DND-41 (cell line): ENCODE measurements at places on chromosomes 1 and 21.

GRCh38 chr1:234613128-234613875 lies 3.3 kb upstream of the IRF2BP2 start:
- DNase-seq, result peak; percentile 26
- peaks cover 10% of the 10 kb centered on the region; the same call in 1 of the 2 replicates for H3K36me3 ChIP-seq
- peak overlapping the region; percentile 98 for H3K27ac ChIP-seq
- H3K4me3 ChIP-seq, result no peak overlapping the region

DNA sequence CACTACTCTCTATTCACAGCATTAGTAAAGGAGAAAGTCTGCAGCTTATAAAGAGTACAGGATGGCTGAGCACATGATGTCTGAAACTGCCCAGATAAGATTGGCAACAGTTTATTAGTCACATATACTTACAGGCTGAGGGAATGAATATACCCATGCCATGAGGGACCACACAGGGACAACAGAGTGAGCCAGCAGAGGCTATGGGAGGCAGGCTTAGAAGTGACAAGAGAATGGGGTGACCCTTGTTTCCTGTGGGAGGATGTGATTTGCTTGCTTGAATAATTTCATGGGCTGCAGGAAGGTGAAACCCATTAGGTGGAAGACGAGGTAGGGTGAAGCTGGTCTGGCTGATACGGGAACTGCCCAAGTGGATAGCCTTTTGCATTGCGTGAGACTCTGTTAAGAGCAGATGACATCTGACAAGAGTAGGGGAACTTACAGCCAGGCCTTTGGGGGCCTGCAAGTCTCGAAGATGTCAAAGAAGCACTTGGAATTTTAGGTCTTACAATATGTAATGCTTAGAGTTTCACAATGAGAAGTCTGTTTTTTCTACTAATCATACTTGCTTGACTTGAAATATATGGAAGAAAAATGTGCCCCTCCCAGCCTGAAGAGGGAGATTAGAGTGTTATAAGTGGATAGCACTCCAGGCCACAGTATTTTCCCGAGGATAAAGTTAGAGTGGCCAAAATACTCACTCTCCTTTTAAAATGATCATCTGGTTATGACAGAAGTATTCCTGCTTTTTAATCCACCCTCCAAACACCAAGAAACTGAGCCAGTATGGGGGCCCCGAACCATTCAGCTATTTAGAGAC lies 34.6 kb upstream of the TNFSF4 start:
- no peaks in the 10 kb centered on the region for H3K36me3 ChIP-seq
- H3K4me1 ChIP-seq, result no peaks in the 10 kb centered on the region
- no peaks in the 10 kb centered on the region for H3K27me3 ChIP-seq
- DNase-seq, result no peak

GRCh38 chr1:9753121-9753531 lies 70.6 kb downstream of the CLSTN1 start:
- H3K27me3 ChIP-seq, result no peaks in the 10 kb centered on the region
- peaks cover 72% of the 10 kb centered on the region for H3K36me3 ChIP-seq
- H3K4me3 ChIP-seq, result no peak overlapping the region
- no peak for DNase-seq
- H3K4me1 ChIP-seq, result no peaks in the 10 kb centered on the region
- no peak overlapping the region for H3K27ac ChIP-seq

DNA sequence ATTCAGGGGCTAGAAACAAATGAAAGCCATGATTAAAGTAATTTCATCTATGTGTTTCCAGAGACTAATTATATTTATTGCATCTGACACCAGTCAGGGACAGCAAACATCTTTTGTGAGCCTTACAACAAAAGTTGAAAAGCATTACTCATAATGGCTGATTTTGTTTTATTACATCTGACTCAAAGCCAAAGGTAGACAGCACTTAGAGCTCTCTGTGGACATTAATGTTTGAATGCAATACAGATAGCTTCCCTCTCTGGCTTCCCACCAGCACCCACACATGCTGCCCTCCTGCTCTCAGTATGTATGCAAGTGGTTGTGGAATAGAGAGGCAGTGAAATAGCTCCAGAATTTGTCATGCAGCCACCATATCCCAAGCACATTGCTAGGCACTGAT lies 198.7 kb downstream of the SETD4 start:
- no peaks in the 10 kb centered on the region for H3K4me1 ChIP-seq
- DNase-seq, result no peak
- no peaks in the 10 kb centered on the region for H3K27me3 ChIP-seq
- H3K4me3 ChIP-seq, result no peak overlapping the region
- H3K36me3 ChIP-seq, result no peaks in the 10 kb centered on the region
- H3K27ac ChIP-seq, result no peak overlapping the region

DNA sequence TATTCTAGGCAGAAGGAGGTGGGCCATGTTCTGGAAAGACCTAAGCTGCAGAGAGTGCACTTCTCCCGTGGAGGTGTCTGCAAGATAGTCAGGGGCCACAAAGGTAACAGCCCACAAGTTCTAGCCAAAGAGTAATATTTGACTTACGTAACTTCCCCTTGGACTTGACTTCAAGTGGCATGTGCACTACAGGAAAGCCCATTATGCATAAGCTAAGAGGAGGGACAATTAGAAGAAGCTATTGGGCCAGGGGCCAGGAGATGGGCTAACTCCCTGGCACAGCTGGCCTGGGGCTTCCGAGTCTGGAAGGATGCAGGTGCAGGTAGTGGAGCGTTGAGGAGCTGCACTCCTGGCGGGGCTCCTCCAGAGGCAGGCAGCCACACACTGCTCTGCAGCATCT lies 58.3 kb downstream of the ERG start:
- no peak overlapping the region for H3K27ac ChIP-seq
- H3K27me3 ChIP-seq, result no peaks in the 10 kb centered on the region

DNA sequence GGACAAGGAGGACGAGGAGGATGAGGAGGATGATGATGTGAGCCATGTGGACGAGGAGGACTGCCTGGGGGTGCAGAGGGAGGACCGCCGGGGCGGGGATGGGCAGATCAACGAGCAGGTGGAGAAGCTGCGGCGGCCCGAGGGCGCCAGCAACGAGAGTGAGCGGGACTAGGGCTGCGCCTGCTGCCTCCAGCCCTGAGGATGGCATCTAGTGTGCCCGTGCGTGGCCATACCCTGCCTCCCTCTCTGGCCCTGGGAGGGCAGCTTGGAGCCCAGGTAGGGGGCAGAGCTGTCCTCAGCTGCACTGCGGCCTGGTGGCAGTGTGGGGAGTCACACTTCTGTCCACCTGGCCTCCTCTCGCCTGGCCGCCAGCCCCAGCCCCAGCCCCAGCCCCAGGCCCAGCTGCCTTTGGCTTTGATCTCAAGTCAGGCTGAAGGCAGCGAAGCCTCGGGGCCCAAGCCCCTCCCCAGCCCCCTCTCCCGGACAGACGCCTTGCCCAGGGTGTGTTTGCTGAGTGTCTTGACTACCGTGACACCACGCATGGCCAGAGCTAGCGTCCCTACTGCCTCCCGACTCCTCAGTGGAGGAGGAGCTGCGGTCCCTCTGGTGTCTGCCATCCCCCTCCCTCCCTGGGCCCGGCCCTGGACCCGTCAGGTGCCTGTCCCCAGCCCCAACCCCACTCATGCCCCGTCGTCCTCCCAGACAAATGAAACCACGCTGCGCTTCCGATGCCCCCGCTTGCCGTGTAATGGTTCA lies 155.2 kb downstream of the PEX14 start:
- no peak for DNase-seq
- H3K27me3 ChIP-seq, result no peaks in the 10 kb centered on the region
- no peaks in the 10 kb centered on the region for H3K4me1 ChIP-seq

GRCh38 chr1:74857676-74858075 lies 124.7 kb downstream of the TYW3 start:
- DNase-seq, result no peak
- no peak overlapping the region for H3K4me3 ChIP-seq
- H3K27me3 ChIP-seq, result no peaks in the 10 kb centered on the region
- no peak overlapping the region for H3K27ac ChIP-seq
- no peaks in the 10 kb centered on the region for H3K4me1 ChIP-seq
- no peaks in the 10 kb centered on the region for H3K36me3 ChIP-seq

GRCh38 chr1:221430152-221430960 lies 311.5 kb downstream of the DUSP10 start:
- no peaks in the 10 kb centered on the region for H3K36me3 ChIP-seq
- no peak overlapping the region for H3K4me3 ChIP-seq
- DNase-seq, result no peak
- no peaks in the 10 kb centered on the region for H3K4me1 ChIP-seq
- no peaks in the 10 kb centered on the region for H3K27me3 ChIP-seq

GRCh38 chr1:234696148-234696576 lies 86.2 kb upstream of the IRF2BP2 start:
- no peaks in the 10 kb centered on the region for H3K4me1 ChIP-seq
- H3K4me3 ChIP-seq, result no peak overlapping the region
- H3K27me3 ChIP-seq, result no peaks in the 10 kb centered on the region
- no peak for DNase-seq
- no peak overlapping the region for H3K27ac ChIP-seq

- no peaks in the 10 kb centered on the region for H3K27me3 ChIP-seq
- no peak overlapping the region for H3K27ac ChIP-seq
- H3K4me1 ChIP-seq, result peaks cover 14% of the 10 kb centered on the region; the same call in 1 of the 2 replicates
These were observed 90.7 kb upstream of the DUSP10 start for GRCh38 chr1:221832617-221833016.

DNA sequence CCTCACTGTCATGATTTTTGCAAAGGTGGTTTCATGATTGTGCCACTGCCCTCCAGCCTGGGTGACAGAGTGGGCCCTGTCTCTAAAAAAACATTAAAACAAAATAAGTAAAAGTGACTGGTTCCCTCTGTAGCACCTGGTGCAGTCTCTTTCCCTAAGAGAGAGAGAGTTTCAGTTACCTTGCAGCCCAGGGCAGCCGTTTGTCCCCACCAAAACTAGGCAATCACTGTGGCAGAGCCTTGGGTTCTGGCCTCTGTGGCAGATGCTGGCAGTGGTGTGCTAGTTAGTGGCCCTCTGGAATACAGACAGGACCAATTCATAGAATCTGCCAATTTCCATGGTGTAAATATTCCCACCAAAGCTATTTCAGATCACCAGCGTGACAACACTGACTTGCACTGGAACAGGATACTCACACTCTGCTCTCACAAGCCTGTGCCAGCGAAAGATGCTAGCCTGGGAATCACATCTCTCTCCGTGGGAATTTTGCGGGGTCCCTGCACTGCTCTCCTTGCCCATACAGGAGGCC lies 108.7 kb downstream of the TLR5 start:
- no peaks in the 10 kb centered on the region for H3K36me3 ChIP-seq
- no peak overlapping the region for H3K4me3 ChIP-seq
- no peak overlapping the region for H3K27ac ChIP-seq
- DNase-seq, result no peak

GRCh38 chr1:240847325-240847724 lies 235.4 kb upstream of the GREM2 start:
- DNase-seq, result no peak
- no peaks in the 10 kb centered on the region for H3K27me3 ChIP-seq
- no peaks in the 10 kb centered on the region for H3K36me3 ChIP-seq
- no peak overlapping the region for H3K4me3 ChIP-seq

- H3K4me1 ChIP-seq, result no peaks in the 10 kb centered on the region
- H3K36me3 ChIP-seq, result no peaks in the 10 kb centered on the region
- no peak overlapping the region for H3K27ac ChIP-seq
- no peaks in the 10 kb centered on the region for H3K27me3 ChIP-seq
- DNase-seq, result no peak
These were observed 91.9 kb downstream of the PLD5 start for GRCh38 chr1:242432491-242433095.

GRCh38 chr1:118190561-118190960 lies 5.5 kb upstream of the SPAG17 start:
- H3K36me3 ChIP-seq, result no peaks in the 10 kb centered on the region
- DNase-seq, result no peak
- no peak overlapping the region for H3K4me3 ChIP-seq
- no peaks in the 10 kb centered on the region for H3K27me3 ChIP-seq

GRCh38 chr1:33126411-33127000 lies 45.6 kb downstream of the AZIN2 start:
- peak overlapping the region; percentile 99 for H3K27ac ChIP-seq
- no peak for DNase-seq
- no peaks in the 10 kb centered on the region for H3K36me3 ChIP-seq
- H3K4me1 ChIP-seq, result peaks cover 46% of the 10 kb centered on the region
- peak overlapping the region; percentile 95 for H3K4me3 ChIP-seq
